ENCODE measurements at places on chromosomes 7 and 10.

DNA sequence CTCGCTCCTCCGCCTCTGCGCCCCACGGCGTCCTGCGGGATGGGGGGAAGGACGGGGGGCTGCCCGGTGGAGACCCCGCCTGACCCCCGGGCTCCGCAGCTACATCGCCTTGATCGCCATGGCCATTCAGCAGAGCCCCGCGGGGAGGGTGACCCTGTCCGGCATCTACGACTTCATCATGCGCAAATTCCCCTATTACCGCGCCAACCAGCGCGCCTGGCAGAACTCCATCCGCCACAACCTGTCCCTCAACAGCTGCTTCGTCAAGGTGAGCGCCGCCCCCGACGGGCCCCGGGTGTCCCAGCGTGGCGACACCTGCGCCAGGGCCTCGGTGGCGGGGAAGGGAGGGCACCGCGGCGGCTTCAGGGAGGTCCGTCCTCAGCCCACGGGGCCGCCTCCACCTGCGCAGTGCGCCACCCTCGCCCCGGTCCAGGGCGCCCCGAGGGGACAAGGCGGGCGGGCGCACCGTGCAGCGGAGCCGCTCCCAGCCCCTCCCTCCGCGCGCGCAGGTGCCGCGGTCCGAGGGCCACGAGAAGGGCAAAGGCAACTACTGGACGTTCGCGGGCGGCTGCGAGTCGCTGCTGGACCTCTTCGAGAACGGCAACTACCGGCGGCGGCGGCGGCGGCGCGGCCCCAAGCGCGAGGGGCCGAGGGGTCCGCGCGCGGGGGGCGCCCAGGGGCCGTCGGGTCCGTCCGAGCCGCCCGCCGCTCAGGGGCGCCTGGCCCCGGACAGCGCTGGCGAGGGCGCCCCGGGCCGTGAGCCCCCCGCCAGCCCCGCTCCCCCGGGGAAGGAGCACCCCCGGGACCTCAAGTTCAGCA, 793 bp downstream of the FOXL3 start:
- DNase-seq = no peak

DNA sequence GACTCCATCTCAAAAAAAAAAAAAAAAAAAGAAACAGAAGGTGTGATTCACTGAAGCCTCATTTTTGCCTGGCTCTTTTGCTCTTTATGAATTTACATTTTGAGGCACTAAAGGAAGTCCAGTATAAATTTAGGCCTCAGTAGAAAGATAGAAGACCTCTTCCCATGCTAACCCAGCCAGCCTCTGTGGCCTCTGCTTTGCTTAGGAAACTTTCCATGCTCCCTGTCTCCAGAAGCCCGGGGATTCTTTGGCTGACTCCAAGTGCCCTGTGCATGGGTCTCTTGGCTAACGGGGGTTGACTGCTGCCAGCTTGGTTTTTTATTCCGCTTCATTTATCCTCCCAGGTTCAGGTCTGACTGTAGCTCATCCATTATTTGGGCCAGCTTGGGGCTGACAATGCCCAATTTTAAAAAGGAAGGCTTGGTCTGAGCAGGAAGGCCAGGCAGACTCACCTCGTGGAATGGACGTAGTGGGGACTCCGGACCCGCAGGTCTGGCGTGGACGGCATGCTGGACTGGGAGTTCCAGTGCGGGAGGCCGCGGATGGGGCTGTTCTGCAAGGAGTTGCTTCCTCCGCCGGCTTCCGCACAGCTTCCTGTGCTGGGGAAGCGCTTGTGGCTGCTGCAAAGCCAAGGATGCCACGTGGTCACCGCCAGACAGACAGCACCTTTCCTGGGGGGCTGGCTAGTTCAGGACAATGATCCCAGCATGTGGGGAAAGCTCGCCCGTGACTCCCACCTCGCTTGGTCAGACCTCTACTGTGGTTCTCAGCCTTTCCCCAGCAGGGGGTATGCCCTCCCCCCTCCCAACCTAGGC, 72.3 kb downstream of the PRPF18 start:
- DNase-seq = no peak

GRCh38 chr10:32959006-32959920, 1.2 kb upstream of the ITGB1 start:
- DNase-seq = no peak

GRCh38 chr10:43046288-43046991, 30.4 kb upstream of the RET start:
- DNase-seq = no peak

GRCh38 chr10:89469517-89469916, 55.1 kb downstream of the IFIT5 start:
- no peak for DNase-seq

- DNase-seq = no peak
These were observed 40.5 kb upstream of the RNF148 start for GRCh38 chr7:122743211-122743610.

GRCh38 chr7:20744954-20745446, 41.7 kb downstream of the SP8 start:
- DNase-seq = no peak

- no peak for DNase-seq
These were observed 8.7 kb upstream of the OGA start for GRCh38 chr10:101826852-101827434.

DNA sequence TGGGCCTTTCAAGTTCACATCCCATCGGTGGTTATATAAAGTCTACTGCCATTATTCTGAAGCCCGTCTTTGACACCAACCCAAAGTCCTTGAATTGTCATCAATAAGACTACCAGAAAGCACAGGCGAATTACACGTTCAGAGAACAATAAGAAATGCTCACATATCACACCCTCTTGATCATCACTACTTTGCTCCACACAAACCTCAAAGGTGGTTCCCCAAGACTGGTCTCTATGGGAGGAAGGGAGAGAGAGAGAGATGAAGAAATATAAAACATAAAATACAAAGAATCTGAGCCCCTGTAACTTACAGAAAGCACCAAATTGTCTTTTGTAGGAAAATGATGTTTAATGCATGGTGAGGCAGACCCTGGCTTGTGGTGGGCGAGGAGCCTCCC, 4.4 kb downstream of the HIPK2 start:
- no peak for DNase-seq

GRCh38 chr10:132865171-132865631, 77.2 kb downstream of the CFAP46 start:
- DNase-seq = no peak

DNA sequence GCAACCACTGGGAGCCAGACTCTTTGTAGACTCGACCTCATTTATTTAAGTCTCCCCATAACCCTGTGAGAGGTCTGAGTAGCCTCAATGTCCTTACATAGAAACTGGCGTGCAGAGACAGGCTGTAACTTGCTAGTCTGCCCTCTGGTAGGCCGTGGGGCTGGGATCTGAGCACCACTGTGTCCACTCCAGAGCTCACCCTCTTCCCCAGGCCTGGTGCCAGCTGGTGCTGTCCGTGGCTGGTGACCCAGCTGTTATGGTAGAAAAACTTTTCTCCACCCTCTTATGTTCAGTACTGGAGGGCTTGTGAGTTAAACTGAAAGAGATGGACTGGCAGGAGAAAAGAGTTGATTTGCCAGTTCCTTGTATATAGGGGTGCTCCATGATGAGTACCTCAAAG, 41.9 kb downstream of the ADAMTS14 start:
- DNase-seq = no peak

DNA sequence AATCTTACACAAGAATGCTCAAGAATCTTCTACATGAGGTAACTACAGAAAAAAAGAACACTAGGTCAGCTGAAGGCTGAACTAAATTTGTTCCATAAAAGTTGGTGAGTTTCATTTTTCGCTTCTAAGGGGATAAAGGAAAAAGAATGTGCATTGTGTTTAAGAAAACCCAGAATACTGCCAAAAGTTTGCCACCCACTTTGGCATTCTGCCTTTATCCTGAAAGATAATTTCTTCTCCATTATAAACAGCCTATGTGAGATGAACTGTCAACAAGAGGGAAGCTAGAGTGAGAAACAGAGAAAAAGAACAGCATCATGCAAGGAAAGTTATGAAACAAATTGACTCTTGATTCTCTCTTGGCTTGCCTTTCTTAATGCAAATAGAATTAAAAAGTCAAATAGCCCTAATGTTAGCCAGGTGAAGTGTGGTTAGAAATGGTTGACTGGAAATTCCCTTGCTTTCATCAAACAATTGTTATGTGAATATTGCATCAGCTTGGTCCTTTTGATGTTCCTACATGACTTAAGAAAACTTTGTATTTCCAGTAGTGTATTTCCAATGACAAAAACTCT, 25.8 kb downstream of the STEAP1 start:
- no peak for DNase-seq

DNA sequence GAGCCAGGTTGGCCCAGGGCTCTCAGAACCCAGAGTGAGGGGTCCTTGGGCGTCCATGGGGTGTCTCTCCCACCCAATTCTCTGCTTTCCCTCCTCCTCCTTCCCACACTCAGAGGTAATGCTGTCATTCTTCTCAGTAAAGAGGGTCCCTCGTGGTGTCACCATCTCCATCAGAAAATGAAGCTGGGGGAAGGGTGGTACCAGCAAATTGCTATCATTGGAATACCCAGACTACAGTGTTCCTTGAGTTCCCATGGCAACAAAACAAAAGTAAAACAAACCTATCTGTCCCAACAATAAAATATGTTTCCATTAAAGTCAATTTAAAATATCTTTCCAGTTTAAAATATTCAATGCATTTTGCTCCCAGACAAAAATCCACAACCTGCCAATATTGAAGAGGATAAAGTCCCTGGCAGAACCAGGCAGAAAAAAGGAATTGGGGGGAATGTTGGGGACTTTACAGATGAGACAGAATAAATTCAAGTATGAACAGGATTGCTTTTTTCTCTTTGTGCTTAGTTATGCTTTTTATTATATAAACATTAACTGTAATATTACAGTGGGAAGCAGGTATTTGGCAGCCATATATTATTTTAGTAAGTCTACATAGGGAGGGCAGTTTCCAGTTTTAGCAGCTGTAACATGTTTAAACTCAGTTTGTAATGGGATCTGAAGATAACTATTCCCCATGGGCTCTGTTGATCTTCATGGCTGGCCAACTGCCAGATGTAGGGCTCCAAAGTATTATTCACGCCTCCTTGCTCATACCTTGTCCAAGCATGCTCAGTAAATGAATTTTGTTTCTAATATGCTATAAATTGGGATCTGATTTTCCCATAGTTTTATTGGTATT, 182.1 kb downstream of the ARID5B start:
- DNase-seq = no peak

- no peak for DNase-seq
These were observed 99.0 kb downstream of the ADRA2A start for GRCh38 chr10:111175787-111176186.

- DNase-seq = no peak
These were observed 4.0 kb downstream of the IDI1 start for GRCh38 chr10:1044964-1045363.

All from D721Med (cell line).